ENCODE measurements at places on chromosomes 11 and 22.
A peak's percentile ranks its signal among the peaks of the same experiment; 100 is the strongest.

DNA sequence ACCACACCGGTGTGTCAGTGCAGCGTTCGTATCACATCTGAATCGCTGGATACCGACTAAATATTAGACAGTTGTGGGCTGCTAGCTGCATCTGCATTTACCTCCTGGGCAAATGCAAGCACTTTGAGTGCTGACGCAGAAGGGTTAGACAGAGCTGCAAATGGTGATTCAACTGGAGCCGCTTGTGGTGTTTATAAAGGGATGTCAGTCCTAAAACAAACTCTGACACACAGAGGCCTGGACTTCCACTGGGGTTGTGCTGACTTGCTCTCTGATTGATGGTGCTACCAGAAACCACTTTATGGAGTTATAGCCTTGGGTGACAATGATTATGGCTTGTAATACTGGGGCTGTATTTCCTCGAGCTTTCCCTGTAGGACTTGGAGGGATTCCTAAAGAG is 374.4 kb downstream of the NTM start:
- peak; percentile 77 for DNase-seq

GRCh38 chr11:62728171-62728988 is at the start of gene TTC9C:
Gene TTC9C, plus strand, starts transcription at chr11:62728486. Its CDS starts 363 bp downstream, at chr11:62728849.
- DNase-seq, result peak; percentile 92

GRCh38 chr11:64316672-64317324 is 561 bp downstream of the TRMT112 start:
- no peak for DNase-seq

GRCh38 chr11:114566276-114566675 is 6.6 kb upstream of the NXPE1 start:
- no peak for DNase-seq

- DNase-seq, result no peak
Observed at GRCh38 chr22:25366408-25366807, 147.0 kb downstream of the CRYBB2 start.

DNA sequence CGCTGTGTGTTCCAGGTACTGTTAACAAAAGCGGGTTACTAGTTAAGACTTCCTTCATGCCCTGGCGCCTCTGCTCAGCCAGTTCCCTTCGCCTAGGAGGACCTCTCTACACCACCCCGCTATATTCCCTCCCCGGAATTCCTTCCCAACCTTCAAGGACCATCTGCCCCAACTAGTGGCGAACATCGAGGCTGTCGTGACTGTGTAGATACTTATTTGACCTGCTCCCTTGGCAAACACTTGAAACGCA is 450 bp upstream of the BCL2L13 start:
- no peak for DNase-seq

DNA sequence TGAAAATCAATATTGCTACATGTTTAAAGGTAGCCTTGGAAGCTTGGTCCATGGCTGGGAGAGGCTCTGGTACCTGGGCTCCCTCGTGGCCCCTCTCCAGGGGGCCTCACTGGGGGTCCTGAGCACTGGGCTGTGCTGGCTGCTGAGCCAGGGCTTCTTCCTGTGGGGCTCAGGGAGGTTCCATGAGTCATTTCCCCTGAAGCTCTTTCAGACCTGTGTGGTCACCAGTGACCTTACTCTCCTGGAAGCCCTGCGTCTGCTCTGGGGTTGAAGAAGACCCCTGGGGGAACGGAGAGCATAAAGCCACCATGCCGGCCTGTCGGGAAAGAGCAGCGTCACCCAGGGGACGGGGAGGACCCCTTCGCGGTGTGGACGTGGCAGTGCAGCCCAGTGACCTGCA is 389.0 kb downstream of the TBC1D22A start:
- DNase-seq, result peak; percentile 40

- DNase-seq, result no peak
Observed at GRCh38 chr11:29879560-29879959, 137.3 kb downstream of the KCNA4 start.
